ENCODE measurements at places on chromosomes 11 and 22. TPM values are rescaled to one million over a fixed set of nuclear protein-coding genes. Genes with fewer than 3 reads are reported as not detected.

Gene GRIA4
- 0.67 TPM for total RNA-seq

Gene C11orf58
- 70.1 TPM for total RNA-seq

Gene CRYBB2
- total RNA-seq = not detected

DNA sequence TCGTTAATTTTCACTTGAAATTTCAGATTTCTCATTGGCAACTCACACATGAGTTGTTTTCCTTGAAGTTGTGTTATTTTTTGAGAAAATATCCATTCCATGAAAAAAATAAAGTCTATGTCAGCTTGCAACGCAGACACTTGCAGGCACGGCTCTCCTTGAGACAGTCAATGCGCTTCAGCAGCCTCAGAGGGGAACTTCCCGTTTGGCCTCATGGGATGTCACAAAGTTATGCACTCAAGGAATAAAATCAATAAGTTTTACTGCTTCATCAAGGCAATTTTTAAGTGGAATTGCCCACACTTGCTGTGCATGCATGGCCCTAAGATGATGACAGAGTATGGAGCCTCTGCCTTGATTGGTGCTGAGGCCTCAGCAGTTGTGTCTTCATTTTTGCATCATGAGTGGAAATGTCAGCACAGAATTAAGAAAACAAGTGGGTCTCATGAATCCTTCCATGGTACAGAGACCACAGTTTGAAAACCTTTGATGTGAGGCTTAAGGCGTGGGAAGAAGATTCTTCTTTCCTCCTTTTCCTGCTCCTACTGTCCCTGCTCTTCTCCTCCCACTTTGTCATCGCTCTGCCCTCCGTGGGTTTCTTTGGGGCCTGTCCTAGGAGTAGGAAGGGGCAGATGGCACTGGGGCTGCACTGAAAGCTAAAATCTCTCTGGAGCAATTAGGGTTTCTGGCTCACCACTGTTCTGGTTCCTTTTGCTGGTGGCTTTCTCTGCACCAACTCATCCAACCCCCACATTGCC, 509.0 kb upstream of the B3GAT1 start:
- DNase-seq = no peak

Data from colonic mucosa (tissue), 4 donors.